ENCODE measurements at places on chromosomes 4 and X. TPM values are rescaled to one million over a fixed set of nuclear protein-coding genes. Genes with fewer than 3 reads are reported as not detected.

Gene GAGE12D
- total RNA-seq = not detected

Gene XPNPEP2
- not detected for total RNA-seq

DNA sequence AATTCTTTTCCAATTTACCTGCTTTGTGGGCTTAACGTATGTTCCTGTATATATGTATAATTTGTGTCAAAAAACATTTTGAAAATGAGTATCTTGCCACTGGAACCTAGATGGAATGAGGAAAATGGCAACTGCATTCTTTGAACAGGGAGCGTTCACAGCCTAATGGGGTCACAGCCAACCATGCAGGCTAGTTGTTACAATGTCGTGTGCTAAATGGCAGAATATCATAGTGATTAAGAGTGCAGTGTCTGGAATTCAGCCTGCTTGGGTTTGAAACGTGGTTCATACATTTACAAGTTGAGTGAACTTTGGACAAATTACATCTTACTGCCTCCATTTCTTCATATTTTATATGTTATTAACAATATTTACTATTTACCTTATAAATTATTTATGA lies 70.8 kb downstream of the PCDH7 start:
- DNase-seq = no peak

GRCh38 chr4:75849461-75849860 lies 52.8 kb downstream of the PPEF2 start:
- DNase-seq = no peak

DNA sequence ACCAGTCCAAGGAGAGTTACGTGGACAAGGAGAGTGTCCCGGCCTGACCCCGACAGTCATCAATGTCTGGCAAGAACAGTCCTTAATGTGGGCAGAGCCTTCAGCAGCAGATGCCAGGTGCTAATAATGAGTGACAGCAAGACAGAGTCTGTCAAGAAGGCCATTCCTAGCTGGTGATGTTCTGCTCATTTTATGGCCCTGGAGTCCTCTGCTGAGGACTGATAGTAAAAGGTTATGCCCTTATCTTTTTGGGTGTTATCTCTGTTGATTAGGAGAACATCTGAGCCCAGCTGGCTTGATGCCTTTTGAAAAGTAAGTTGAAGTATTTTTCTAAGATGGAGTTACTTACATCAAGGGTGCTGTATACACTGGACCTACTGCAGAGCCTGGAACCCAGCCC lies 67.3 kb downstream of the SLC34A2 start:
- no peak for DNase-seq

GRCh38 chrX:21255032-21255618 lies 119.1 kb upstream of the CNKSR2 start:
- DNase-seq = no peak

GRCh38 chrX:4841216-4841745 lies 1127.8 kb upstream of the PRKX start:
- no peak for DNase-seq

Measured in glutamatergic neuron (in vitro differentiated cells).